ENCODE measurements at places on chromosomes 13 and 19.

GRCh38 chr13:35694549-35695447 is 218.3 kb upstream of the MAB21L1 start:
- DNase-seq: no peak

GRCh38 chr13:43074824-43075510 is 51.6 kb downstream of the DNAJC15 start:
- no peak for DNase-seq

DNA sequence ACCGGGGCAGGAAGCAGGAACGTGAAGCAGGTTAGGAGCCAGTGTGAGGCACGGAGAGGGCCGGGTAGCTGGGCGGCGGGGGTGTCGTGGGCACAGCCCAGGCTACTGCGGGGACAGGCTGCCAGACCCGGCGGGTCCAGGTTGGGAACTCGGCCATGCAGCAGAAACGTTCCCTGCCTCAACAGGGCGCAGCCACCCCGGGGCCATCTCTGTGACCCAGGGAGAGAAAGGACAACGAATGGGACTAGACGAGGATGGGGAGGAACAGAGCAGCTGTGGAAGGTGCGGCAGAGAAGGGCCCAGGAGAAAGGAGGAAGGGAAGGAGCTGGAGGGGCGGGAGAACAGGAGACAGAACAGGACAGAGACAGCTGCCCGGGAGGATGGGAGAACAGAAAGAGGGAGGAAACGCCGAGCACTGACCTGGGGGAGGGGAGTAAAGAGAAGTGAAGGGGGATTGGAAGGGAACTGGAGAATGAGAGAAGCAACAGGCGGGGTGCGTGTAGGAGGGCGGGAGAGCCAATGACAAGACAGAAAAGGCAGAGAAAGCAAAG is 12.9 kb upstream of the GARIN5A start:
- DNase-seq: no peak

DNA sequence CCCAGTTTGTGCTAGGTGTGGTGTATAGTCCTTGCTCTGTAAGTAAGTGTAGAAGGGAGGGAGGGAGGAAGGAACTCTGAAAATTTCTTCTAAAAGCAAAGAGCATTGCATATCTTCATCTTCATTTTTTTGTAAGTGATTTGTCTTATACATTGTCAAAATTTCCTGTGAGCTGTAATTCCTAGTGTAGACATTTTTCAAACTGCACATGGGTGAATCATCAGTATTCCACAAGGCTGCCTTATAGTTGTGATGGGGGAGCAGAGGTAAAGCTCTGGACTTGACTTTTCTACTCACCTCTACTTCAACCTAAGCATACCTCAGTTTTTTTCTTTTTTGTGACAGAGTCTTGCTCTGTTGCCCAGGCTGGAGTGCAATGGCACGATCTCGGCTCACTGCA is 86.9 kb downstream of the CDK8 start:
- no peak for DNase-seq

GRCh38 chr13:87131611-87132010 is 539.6 kb upstream of the SLITRK5 start:
- no peak for DNase-seq

- no peak for DNase-seq
Observed at GRCh38 chr13:74077792-74078191, 56.4 kb downstream of the KLF12 start.

- no peak for DNase-seq
Observed at GRCh38 chr19:10168386-10168948, 26.3 kb downstream of the DNMT1 start.

DNA sequence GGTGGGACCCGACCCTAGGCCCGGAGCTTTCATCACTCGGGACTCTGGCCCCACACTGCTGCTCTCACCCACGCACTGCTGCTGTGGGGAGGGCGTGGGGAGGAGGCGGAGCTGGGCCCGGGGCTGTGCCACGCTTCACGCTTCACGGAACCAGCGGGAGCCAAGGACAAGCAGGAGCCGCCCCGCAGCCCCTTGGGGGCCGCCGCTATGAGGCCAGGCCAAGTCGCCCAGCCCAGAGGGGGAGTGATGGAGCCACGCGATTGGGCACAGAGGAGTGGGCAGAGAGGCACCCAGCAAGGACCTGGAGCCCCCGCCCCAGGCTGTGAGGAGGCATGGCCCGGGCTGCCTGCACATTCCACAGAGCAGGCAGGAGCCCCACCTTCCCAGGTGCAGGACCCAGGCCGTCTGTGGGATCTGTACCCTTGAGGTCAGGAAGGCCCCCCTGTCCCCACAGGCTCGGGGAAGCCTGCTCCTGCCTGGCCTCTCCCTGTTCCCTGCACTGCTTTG is 10.2 kb upstream of the SUPT20H start:
- no peak for DNase-seq

GRCh38 chr13:113171250-113172125 is 13.0 kb downstream of the PROZ start:
- DNase-seq: no peak

DNA sequence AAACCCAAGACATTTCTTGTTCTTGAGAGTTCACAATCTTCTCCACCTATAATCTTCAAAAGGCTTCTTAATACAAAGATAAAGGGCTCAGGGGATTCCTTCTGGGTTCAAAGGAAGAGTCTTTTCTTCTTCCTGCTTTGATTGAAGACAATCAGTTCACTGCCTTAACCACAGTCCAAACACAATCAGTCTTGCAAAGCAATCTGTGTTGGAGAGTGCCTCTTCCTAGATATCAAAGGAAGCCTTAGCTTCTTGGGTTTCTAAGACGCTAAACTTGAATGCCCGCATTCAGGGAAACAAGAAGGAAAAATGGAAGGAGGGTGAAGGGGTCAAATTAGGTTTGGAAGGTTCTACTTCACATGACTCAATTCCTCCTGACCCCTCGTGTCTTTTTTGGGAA is 27.2 kb downstream of the RANBP3 start:
- DNase-seq: no peak

- no peak for DNase-seq
Observed at GRCh38 chr13:56697011-56697410, 443.7 kb upstream of the PRR20A start.

Data from vagina (tissue), 2 donors.